ENCODE measurements at places on chromosomes 16 and 17.
A peak's percentile ranks its signal among the peaks of the same experiment; 100 is the strongest.

DNA sequence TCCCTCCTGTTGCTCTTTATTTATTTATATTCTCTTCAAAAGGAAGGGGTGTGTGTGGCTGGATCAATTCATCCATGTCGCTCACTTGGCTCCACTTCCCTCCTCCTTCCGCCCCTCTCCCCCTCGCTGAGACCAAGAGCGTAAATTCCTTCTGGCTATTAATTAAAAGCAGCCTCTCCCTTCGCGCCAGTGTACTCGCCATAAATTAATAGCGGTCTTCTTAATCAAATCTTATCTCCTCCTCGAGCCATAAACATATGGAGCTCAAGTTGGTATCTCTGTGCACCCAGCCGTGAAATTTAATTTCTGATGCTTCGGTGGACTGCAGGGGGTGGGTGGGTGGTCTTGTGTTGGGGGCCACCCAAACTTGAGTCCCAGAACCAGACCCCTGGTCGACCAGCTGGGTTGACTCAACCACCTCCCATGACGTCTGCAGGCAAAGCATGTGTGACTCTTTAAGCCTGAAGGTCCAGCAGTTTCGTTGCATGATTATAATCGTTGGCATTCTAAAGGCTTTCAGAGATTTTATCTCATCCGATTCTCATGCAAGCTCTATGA is 57.9 kb downstream of the SDK2 start:
- DNase-seq, result no peak

DNA sequence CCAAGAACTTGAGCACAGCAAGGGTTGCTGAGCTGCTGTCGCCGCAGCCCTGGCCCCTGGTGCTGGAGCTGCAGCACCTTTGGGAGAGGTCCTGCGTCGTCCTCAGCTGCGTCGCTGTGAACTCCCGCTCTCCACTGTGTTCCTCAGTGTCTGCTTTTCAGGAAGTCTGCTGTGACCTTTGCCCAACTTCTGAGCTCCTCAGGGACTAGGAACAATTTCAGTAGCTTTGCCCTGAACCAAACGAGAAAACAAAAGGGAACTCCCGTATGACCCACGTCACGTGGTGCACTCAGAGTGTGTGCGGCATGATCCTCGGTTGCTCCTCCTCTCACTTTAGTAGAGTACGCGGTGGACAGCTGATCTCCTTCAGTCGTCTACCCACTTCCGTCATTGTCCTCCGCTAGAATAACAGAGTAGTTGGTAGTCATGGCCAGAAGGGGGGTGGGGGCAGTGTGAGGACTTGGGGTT is 44.2 kb downstream of the WDR45B start:
- DNase-seq, result no peak

DNA sequence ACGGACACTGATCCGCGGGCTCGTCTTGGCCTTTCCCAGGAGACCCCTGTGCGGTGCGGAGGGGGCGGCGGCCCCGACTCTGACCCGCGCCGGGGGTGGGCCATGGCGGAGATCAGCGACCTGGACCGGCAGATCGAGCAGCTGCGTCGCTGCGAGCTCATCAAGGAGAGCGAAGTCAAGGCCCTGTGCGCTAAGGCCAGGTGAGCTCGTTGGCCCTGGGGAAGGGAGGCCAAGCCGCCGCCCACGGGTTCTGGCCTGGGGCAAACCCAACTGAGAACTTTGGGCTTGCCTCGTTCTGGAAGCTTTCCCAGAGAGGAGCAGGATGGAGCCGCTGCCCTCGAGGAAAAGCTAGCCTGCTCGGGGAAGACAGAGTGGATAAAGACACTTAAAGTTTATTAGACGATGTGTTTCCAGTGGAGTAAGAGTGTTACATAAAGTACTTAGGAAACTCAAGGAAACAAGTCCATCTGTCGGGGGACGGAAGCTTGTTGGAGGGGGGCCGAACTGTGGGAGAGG is 540 bp downstream of the PPP4C start:
- no peak for DNase-seq

DNA sequence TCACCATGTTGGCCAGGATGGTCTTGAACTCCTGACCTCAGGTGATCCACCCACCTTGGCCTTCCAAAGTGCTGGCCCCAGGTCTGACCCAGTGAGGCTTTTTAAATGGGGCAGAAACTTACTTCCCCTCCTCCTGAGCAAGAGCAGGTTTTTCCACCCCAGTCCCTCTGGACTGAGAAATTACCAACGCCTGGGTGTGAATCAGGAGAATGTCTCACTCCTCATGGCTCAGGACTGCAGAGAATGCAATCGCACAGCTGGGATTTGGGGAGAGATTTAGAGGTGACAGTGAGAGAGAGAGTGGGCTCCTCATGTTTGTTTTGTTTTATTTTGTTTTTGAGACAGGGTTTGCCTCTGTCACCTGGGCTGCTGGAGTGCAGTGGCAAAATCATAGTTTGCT is 203.6 kb downstream of the RAB11FIP4 start:
- no peak for DNase-seq

DNA sequence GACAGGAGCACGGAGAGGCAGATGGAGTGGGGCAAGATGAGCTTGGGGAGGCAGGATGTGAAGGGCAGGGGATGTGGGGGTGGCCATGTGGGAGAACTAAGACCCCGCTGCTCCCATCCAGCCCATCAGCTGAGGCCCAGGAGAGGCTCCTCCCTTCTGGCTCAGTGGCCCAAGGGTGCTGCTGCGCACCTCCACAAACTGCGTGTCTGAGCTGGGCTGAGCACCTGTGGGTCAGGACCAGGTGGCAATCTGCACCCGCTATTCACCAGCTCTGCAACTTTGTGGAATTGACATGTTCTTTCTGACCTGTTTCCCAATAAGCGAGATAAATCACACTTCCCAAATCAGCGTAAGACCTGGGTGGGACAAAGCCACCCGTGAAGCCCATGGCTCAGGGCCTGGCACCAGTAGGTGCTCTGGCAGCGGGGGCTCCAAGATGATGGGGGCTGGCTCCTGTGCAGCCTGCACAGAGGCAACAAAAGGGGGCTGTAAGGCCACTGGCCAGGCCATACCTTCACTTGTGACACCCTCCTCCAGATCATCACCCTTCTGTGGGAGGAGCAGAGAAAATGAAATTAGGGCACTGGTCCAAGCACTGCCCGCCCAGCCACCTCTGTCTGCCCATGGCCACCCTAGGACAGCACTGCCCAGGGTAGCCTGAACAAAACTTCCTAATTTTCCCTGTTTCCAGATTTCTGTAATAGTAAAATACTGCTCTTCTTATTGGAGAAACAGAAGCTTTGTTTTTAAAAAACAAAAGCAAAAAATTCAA is 11.7 kb upstream of the SREBF1 start:
- DNase-seq, result no peak

- DNase-seq, result no peak
Measured at GRCh38 chr17:58047376-58048150, 35.7 kb upstream of the DYNLL2 start.

- DNase-seq, result no peak
Measured at GRCh38 chr16:97822-98221, 19.8 kb downstream of the MPG start.

GRCh38 chr17:70621566-70621965 is 452.2 kb downstream of the KCNJ2 start:
- no peak for DNase-seq

GRCh38 chr17:77032929-77033328 is 107.8 kb upstream of the SEC14L1 start:
- DNase-seq, result no peak

GRCh38 chr17:17492571-17492970 is 3.6 kb downstream of the RASD1 start:
- DNase-seq, result no peak

- no peak for DNase-seq
Measured at GRCh38 chr16:51359141-51359955, 208.3 kb upstream of the SALL1 start.

GRCh38 chr16:57184887-57185445 is 873 bp downstream of the PSME3IP1 start:
- DNase-seq, result no peak

DNA sequence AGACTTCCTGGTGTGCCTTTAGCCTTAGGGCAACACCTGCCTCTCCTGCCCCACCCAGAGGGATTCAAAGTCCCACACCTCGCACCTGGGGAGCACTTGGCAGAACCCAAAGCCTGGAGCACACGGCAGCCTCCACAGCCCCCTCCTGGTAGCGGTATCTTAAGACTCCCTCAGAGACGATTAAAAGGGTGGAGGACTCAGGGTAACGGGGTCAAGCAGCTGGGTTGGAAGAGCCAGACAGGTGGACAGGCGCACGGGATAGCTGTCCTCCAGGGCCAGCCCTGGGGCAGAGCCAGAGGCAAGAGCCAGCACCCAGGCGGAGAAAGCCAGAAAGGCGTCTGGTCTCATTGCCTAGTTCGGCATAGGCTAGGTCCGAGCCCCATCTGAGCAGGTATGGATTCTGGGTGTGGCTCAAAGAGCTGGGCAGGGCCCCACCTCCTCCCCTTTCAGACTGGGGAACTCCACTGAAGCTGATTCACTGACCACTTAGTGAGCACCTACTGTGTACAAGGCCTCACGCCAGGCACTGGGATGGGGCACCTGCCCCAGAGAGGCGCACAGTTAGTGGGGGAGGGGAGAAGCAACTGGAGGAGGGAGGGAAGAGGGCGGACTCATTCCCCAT is 55.0 kb upstream of the MEAK7 start:
- DNase-seq, result no peak

DNA sequence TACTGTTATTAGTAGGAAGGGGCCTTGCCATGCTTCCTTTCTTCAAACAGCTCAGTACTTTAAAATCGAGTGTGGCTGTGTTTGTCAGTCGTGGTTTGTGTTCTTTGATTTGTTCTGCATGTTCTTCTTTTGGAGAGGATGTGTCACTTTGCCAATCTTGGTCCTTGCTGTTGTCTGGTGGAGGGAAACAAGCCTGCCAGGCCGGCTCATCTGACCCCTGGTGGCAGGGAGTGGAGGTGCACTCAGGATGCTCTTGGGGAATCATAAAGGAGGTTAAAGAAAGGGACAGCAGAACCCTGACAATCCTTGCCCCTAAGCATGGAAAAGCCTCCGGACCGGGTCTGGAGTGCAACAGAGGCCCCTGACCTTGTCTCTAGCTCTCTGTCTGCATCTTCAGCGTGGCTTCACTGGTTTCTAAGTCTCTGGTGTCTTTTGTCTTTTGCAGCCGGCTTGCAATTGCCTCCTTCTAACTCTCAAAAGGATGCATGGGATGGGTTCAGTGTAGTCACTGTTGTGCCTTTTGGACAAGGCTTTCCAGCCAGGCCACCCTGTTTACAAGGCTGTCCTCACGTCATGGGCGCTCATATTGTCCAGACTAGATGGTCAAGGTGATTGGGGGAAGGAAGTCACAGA is 135.8 kb downstream of the WWOX start:
- peak; percentile 54 for DNase-seq

DNA sequence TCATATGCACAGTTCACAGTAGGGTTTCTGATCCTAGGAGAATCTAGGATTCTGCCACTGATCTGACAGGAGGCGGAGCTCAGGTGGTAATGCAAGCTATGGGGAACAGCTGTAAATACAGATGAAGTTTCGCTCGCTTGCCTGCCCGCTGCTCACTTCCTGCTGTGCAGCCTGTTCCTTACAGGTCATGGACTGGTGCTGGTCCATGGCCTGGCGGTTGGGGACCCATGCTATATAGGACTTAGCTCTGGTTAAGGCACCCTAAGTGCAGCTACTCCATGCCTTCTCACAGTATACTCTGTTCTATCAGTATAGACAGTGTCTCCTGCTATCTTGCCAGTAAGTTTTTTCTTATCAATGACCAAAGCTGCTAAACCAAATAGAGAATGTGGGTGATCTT is 2.4 kb downstream of the MPHOSPH6 start:
- no peak for DNase-seq

Measured in stimulated activated naive B cell treated with anti-CD40 and anti-IgM and Interleukin-4, amounts not matched to agents 10 μg/mL and 1 μg/mL and 100 μg/mL, for 72 hours (primary cell).